ENCODE measurements at places on chromosomes 7 and 10.

- no peak for DNase-seq
Measured at GRCh38 chr10:133154996-133155778, 4.8 kb upstream of the KNDC1 start.

DNA sequence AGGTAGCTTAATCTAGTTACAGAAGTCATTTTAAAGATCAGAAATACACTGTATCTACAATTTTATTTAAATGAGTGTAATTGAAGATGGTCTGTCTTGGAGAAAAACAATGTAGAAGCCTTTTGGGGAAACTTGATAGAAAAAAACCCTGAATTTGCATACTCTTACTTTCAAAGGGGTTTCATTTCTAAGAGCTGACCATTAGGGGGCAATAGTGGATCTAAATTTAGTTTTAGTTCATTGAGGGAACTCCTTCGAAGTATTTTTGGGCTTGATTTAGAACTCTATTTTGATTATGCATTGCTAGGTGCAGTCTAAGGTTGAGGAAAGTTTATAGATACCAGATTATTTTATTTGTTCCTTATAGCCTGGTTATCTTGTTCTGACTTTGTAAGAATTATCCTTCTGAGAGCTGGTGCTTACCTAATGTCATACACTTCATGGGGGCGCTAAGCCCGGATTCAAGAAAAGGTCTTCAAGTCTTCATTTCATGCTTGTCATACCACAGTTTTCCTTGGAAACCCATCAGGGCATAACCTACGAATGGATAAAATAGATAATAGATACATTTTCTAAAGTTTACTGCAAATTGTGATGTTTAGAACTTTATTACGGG is 69.1 kb upstream of the MXI1 start:
- DNase-seq, result no peak

DNA sequence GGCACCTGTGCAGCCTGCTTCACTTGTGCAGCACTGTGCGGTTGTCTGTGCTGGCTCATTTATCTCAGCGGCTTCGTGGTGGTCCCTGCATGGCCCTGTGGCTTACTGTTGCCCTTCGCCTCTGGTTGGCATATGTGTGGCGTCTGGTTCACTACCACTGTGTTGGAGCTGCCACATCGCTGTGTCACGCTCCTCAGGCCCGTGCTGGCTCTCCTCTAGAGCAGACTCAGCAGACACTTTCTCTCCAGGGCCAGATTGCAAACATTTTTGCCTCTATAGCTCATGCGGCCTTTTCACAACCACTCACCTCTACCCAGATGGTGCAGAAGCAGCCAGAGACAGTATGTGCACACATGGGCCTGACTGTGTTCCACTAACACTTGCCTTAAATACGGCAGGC is 37.9 kb downstream of the PPP2R2D start:
- DNase-seq, result no peak

- no peak for DNase-seq
Measured at GRCh38 chr10:29675984-29676383, 41.2 kb upstream of the SVIL start.

GRCh38 chr7:105330526-105330925 is 58.2 kb downstream of the SRPK2 start:
- no peak for DNase-seq

- DNase-seq, result no peak
Measured at GRCh38 chr7:88042157-88042556, 108.1 kb downstream of the ADAM22 start.

DNA sequence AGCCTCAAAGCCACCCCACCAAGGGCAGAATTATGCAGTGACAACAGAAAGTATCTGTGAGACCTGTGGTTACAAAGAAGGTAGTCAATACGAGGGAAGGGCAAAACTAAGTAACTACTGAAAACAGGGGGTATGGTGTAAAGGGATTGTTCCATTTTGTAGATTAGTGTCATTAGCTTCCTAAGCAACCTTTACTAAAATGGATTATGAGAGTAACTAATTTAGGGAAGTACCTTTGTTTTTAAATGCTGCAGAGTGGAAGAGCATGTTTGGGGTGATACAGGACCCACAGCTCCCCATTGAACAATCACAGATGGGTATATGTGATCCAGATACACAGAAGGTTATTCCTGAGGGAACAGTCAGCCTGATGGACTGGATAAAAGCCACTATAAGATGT is 51.3 kb upstream of the TAC1 start:
- DNase-seq, result no peak

- DNase-seq, result no peak
Measured at GRCh38 chr7:10707519-10707918, 266.2 kb upstream of the PHF14 start.
